Stimulated activated CD4-positive, alpha-beta T cell treated with anti-CD3 and anti-CD28 coated beads, Interleukin-15, amount 100 ng/mL, for 1 hour (primary cell): ENCODE measurements at places on chromosomes 4 and X.

DNA sequence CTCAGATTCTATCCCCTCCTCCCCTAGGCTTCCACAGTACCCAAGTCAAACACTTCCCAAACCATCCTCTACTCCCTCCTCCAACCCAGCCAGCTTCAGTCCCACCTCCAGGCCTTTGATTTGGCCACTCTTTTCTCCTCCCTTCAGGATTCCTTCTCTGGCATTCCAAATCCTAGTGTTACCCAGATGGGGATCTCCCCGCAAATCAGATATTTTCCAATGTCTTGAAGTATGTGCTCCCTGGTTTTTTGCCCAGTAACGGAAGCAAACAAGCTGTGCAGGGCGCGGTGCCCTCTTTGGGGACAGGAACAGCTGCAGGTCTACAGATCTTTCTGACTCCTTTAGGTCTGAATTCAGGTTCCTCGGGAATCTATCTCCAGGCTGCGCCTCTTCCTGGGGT is 2.2 kb upstream of the SYN1 start:
- no peak for DNase-seq

- DNase-seq = no peak
Observed at GRCh38 chr4:80386281-80386886, 50.9 kb downstream of the CFAP299 start.

DNA sequence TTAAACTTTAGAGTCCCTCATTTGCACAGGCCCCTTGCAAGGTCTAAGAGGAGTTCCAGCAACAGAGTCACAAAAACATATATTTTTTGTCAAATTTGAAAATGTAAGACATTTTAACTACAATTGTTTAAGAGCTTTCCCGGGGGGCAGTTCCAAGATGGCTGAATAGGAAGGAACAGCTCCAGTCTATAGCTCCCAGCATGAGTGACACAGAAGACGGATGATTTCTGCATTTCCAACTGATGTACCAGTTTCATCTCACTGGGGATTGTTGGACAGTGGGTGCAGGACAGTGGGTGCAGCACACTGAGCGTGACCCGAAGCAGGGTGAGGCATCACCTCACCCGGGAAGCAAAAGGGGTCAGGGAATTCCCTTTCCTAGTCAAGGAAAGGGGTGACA is 71.4 kb upstream of the NMU start:
- no peak for DNase-seq

- no peak for DNase-seq
Observed at GRCh38 chr4:113173793-113174264, 124.4 kb downstream of the ANK2 start.

GRCh38 chr4:77037736-77038135 is 38.1 kb downstream of the CCNI start:
- DNase-seq = no peak

DNA sequence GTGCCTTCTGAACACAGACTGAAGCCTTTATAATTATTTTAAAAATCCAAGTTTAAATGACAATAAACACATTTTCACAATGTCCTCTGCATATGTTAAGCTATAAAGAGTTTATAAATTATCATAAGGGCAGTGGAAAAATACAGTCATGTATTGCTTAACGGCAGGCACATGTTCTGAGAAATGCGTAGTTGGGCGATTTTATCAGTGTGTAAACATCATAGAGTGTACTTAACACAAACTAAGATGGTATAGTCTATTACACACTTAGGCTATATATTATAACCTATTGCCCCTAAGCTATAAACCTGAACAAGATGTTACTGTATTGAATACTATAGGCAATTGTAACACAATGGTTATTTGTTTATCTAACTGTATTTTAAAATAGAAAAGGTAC is 254.7 kb downstream of the GABRG1 start:
- DNase-seq = no peak

DNA sequence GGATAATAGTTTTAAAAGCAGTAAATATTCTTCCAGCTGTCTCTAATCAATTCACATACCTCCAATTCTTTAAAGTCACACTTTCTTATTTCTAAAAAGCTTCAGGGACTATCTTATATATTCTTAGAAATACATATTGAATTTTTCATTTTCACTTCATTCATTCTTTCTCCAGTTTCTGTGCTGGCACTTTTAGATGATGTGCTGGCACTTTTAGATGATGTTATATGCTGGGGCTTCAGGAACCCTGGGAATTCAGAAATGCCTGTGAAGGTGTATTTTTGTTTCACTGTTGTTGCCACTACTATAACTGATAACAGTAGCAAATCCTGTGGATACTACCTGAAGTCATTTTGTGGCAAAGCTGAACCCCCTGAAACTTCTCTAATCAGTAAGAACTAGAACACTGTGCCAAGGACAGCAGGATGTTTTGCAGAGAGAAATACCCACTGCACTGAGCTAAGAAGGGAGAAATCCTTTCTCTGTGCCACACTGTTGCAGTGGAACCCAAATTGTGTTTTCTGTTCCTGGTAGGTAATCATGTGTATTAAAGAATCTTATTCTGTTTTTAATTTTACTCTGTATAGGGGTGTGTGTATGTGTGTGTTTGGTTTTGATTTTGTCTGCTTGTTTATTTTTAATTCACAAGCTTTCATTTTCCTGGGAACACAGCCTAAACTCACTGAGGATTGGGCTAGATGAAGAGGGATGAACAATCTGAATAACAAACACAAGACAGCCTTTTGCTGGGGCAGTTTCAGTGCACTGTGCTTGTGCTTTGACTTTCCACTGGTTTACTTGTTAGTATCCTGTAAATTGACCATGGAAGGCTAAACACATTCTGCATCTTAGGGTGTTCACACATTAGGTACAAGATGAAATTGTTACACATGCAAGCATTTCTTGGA is 898.3 kb downstream of the CCSER1 start:
- DNase-seq = no peak

- DNase-seq = no peak
Observed at GRCh38 chr4:38499101-38499500, 164.9 kb upstream of the KLF3 start.

- no peak for DNase-seq
Observed at GRCh38 chr4:53545273-53545672, 46.0 kb downstream of the LNX1 start.

- no peak for DNase-seq
Observed at GRCh38 chr4:99845708-99846469, 29.3 kb downstream of the DAPP1 start.
